ENCODE measurements at places on chromosomes 12 and 14.

DNA sequence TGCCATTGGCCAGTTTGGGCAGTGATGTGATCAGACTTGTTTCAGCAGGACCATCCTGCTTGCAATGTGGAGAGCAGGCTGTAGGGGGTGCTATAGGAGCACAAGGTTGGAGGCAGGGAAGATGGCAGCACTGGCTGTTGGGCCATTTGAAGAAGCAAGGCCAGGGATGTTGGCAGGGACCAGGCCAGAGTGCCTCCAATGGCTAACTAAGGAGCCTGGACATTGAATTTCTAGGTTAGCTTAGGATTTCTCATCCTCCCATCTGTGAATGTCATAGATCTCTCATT is 23.5 kb downstream of the FGF23 start:
- DNase-seq = no peak

- no peak for DNase-seq
Observed at GRCh38 chr14:64293976-64294671, at the start of gene ESR2. TSS of gene ESR2 (minus strand) at chr14:64294371. CDS start at chr14:64282985, 11,386 bp downstream.

- DNase-seq = no peak
Observed at GRCh38 chr12:6219980-6220379, 19.8 kb downstream of the CD9 start.

DNA sequence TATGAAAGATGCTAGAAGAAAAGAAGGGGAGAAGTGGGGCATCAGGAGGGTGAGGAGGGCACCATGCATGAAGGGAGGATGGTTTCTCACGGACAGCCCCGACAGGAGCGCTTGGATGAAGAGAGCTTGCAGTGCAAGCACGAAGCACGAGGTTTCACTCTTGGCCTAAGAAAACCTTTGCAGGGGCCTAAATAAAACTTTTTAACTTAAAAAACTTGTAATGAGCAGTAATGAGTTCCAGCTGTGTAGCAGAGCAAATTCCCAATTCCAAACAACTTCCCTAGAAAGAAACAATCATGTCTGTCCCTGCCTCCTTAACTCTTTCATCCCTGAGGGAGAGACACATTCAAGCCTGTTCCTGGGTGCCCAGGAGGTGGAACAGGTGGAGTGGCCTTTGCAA is 119.5 kb downstream of the PAH start:
- no peak for DNase-seq

- no peak for DNase-seq
Observed at GRCh38 chr12:2183556-2184541, 131.1 kb downstream of the CACNA1C start.

GRCh38 chr12:53486736-53487487 is 12.3 kb downstream of the MAP3K12 start:
- no peak for DNase-seq

DNA sequence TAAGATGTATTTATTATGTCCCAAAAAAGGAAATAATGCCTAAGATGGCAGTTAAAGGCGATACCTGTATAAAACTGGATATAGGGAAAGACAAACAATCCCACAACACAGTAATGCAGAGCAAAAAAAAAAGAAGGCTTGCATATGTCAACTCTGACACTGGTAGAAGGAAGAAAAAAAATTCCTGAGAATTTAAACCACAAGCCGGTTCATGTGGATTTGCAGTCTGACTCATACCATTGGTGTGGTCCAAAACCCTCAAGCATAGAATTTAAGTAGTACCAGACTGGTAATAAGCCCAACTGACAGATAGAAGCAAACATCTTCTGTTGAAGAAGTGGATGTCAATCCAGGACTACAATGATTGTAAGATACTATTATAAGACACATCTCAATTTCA is 7.2 kb downstream of the DNAI7 start:
- DNase-seq = no peak

DNA sequence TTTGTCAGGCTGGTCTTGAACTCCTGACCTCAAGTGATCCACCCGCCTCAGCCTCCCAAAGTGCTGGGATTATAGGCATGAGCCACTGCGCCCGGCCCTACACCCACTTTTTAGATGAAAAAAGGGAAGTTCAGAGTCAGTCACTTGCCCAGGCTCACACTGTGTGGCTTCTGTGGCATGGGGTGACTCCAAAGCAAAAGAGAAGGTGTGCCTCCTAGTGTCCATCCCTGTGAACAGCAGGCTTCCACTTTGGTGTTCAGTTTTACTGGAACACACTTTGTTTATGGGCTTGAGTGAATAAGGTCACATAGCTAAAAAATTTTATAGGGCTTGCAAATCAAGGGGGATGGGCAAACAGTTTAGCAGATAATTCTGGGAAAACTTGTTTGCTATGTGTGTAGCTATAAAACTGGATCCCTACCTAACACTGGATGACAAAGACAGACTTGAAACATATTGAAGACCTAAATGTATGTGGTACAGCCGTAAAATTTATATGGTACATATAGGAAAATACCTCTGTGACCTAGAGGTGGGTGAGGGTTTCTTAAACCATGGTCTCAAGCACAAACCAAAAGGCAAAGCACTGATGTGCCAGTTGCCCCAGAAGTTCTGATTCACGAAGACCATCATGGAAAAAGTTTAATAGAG is 54.9 kb downstream of the EID3 start:
- no peak for DNase-seq

GRCh38 chr12:12714276-12715021 is 2.7 kb upstream of the CDKN1B start:
- DNase-seq = no peak

DNA sequence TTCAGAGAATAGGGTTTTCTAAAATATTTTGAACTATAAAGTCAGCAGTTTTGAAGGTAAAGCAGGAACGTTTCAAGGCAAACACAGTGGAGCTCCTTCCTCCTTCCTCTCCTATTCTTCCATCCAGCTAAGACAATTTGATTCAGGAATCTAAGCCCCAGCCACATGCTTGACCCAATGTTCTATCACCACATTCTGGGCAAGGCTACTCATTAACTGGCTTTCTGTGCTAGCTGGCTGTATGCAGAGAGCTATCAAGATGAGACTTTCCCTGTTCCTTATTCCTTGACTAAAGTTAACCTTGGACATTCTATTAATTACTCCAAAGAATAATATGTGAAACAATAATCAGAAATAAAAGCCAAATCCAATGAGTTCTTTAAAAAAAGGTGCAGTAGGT is 266.9 kb downstream of the NOVA1 start:
- no peak for DNase-seq

- DNase-seq = no peak
Observed at GRCh38 chr14:56797569-56798446, 12.5 kb downstream of the OTX2 start.

- no peak for DNase-seq
Observed at GRCh38 chr14:92600318-92601053, 86.9 kb downstream of the RIN3 start.

DNA sequence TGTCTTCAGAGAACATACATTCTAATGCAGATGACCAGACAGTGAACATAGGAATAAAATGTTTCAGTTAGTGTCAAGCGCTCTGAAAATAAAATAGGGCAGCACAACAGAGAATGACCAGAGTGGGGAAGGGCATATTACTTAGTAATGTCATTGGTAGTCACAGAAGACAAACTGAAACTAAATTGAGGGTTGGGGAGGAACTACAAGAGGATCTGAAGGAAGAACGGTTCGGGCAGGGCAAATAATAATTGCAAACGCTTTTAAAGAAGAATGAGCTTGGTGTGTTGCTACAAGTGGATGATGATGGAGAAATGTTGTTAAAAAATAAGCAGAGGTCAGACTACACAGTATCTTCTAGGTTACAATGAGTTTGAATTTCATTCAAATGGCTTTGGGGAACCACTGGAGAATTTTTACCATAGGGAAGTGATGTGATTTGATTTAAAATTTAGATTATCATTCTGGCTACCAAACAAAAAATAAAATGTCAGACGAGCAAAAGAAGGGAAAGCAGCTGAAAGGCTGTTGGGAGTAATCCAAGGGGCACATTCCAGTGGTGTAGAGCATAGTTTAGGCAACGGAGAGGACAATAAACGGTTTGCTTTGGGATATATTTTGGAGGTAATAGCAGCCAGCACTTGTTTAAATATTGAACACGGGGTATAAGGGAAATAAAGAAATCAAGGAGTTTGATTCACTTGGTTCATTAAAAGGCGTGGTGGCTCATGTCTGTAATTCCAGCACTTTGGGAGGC is 56.3 kb upstream of the SLC6A13 start:
- DNase-seq = no peak

DNA sequence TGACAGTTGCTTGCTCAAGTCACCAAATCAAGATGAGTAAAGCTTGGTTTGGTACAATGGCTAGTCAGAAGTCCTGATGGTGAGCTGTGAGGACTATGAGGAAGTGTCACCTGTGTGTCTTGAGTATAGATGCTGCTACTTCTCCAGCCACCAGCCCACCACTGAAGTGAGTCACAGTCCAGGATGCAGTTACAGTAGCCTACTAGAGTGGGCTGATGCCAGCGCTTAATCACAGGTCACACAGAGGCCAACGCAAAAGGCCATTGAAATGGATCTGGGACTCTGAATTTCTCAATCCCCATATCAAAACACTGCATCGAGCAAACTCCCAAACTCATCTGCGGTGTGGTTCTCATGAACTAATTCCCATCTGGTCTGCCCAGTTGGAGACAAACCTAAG is 223.1 kb downstream of the ANO6 start:
- no peak for DNase-seq

- no peak for DNase-seq
Observed at GRCh38 chr14:36583242-36583892, 953 bp upstream of the NKX2-8 start.

- DNase-seq = no peak
Observed at GRCh38 chr12:57803319-57803893, 15.1 kb downstream of the AVIL start.

DNA sequence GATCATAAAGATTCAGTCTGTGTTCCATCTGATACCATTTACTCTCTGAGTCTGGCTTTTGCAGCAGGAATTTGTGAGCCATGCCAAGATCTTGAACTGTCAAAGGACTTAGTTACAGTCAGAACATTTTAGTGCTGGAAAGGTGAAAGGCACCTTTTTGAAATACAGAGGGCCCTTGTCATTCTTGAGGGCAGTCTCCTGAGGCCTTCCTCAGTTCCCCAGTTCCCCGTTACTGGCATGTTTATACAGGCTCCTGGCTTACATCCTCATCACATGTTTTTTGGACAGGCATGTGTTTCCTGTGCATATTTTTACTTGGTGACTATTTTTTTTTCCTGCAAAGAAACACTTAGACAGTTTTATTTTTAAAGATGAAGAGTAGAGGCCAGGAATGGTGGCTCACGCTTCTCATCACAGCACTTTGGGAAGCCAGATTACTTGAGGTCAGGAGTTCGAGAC is 21.0 kb downstream of the CFAP54 start:
- no peak for DNase-seq

- DNase-seq = no peak
Observed at GRCh38 chr12:109084425-109084824, 8.8 kb downstream of the ALKBH2 start.

DNA sequence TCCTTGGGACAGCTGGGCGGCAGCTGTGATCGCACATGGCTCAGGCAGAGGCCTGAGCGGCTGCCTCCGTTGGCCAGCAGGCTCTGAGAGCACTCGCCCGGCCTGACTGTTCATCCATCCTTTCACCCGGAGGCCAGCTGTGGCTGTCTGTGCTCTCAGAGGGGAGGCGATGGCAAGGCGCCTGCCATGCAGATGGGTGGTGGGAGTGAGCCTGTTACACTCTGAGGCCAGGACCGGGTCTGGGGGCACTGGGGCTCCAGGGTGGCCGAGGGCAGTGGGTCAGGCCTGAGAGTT is 292.3 kb downstream of the TMEM121 start:
- DNase-seq = no peak

GRCh38 chr12:33825986-33826602 is 196.2 kb upstream of the ALG10 start:
- DNase-seq = no peak

GRCh38 chr12:29241821-29242591 is 92.9 kb downstream of the FAR2 start:
- DNase-seq = no peak

- no peak for DNase-seq
Observed at GRCh38 chr12:51971679-51972421, 20.4 kb downstream of the ACVR1B start.

GRCh38 chr14:63624701-63625100 is 17.0 kb downstream of the WDR89 start:
- DNase-seq = no peak

GRCh38 chr14:21525571-21525961 is 580 bp downstream of the SALL2 start:
- no peak for DNase-seq

GRCh38 chr14:64788706-64789105 is 84.5 kb downstream of the PLEKHG3 start:
- no peak for DNase-seq

- DNase-seq = no peak
Observed at GRCh38 chr14:23432946-23433345, 2.5 kb downstream of the MYH7 start.

DNA sequence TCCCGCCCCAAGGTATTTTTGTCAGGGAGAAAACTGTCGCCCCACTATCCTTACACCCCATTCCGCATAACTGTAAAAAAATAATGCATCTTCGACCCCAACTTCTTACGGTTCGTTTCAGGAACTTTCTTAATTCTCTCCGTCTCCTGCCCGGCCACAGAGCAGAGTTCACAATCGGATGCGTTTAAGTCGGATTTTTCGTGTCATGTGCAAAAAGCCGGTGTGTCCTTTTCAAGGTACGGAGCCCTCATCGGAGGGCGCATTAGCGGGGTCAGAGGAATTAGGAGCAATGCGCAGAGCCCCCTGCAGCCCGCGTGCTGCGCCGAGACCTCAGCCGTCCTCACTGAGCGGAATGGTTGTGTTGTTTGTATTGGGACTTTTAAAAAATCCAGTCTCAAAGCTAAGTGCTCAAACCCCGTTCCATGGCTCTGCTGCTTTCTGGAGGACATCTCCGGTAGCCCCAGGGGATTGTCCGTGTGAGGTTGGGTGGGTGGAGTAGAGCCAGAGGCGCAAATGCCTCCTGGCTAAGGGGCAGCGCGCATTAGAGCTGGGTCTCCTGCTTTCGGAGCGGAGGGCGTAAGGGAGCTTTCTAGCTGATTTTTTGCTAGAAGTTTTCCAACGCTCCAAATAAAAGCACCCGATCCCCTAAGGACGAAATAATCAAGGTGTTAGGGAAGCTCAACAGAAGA is 3.9 kb upstream of the GSC start:
- no peak for DNase-seq

- no peak for DNase-seq
Observed at GRCh38 chr12:125163148-125163547, 97.9 kb downstream of the AACS start.

DNA sequence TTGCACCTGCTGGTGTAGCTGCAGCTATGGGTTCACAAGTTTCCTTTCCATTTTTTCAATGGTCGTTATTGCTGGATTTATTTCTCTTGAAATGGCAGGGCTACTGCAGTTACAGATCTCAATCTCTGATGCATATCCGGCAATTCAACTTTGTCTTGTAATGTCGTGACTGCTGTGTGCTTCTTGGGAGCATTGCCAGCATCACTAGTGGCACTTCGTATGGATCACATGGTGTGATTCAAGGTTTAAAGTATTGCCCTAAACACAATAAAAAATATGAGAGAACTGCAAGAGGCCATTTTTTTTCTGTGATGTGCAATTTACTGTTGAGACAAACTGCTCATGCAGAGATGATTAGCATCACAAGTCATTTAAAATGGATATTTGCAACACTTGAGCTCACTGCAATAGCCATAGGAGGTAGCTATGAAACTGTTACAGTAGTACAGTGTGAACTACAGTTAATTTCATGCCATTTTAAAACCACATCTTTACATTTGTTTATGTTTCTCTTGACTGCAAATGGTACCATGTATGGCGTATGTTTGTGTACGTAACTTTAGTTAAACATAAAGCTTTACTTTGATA is 217.4 kb upstream of the PDE3A start:
- no peak for DNase-seq

- DNase-seq = no peak
Observed at GRCh38 chr14:21543521-21543960, 17.4 kb upstream of the SALL2 start.

- DNase-seq = no peak
Observed at GRCh38 chr14:33814010-33814409, 136.9 kb downstream of the EGLN3 start.
